Activated T-cell treated with anti-CD3 and anti-CD28 coated beads for 1 hour (primary cell): ENCODE measurements at places on chromosomes 6 and 20.

DNA sequence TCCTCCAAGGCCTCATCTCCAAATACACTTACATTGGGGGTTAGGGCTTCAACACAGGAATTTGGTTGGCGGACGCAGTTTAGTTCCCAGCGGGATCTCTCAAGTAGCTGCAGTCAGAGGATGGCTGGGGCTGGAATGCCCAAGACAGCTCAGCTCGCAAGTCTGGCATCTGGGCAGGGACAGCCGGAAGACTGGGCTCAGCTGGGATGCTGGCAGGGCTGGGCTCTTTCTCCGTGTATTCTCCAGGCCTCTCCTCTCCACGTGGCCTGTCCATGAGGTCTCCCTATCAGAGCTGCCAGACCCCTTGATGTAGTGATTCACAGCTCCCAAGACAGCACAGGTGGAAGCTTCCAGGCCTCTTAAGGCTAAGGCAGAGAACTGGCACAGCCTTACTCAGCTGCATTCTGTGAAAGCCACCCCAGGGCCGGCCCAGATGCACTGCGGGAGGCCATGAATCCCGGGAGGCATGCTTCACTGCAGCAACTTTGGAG, 5.0 kb downstream of the FGD2 start:
- no peak for DNase-seq

- no peak for DNase-seq
Measured at GRCh38 chr20:54195483-54196472, 12.1 kb upstream of the PFDN4 start.

GRCh38 chr6:32192608-32193039, at the start of gene GPSM3:
TSS of gene GPSM3 (minus strand) at chr6:32192643. CDS start at chr6:32192513, 130 bp downstream.
- peak; percentile 38 for DNase-seq

GRCh38 chr6:125173341-125174095, 19.9 kb downstream of the TPD52L1 start:
- no peak for DNase-seq

GRCh38 chr20:63568170-63568981, 5.7 kb downstream of the HELZ2 start:
- DNase-seq, result no peak

- no peak for DNase-seq
Measured at GRCh38 chr20:29743101-29743931, 1514.1 kb upstream of the DEFB115 start.

GRCh38 chr6:135831016-135831415, 20.5 kb upstream of the PDE7B start:
- DNase-seq, result no peak

GRCh38 chr20:1539816-1540419, 17.6 kb downstream of the SIRPD start:
- no peak for DNase-seq

GRCh38 chr6:53302678-53303360, 45.9 kb downstream of the ELOVL5 start:
- DNase-seq, result no peak

DNA sequence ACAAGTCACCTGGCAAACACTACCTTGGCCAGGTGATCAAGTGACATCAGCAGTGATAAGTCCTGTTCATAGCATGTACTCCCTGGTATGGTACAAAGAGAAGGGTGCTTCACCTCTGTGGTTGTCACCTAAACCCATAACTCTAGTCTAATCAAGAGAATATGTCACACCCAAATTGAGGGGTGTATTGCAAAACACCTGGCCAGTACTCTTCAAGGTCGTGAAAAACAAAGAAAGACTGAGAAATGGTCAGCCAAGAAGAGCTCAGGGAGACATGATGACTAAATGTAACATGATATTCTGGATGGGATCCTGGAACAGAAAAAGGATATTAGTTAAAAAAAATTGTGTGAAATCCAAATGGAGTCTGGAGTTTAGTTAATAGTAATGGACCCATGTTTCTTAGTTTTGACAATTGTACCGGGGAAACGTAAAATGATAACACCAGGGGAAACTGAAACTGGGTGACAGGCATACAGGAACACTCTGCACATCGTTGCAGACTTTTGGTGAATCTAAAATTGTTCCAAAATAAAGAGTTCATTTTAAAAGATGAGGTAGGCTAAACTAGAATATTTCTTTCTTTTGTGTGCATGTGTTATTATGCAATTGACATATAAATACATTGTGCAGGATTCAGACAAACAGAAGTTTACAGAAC, 262.0 kb downstream of the CDC5L start:
- DNase-seq, result no peak

DNA sequence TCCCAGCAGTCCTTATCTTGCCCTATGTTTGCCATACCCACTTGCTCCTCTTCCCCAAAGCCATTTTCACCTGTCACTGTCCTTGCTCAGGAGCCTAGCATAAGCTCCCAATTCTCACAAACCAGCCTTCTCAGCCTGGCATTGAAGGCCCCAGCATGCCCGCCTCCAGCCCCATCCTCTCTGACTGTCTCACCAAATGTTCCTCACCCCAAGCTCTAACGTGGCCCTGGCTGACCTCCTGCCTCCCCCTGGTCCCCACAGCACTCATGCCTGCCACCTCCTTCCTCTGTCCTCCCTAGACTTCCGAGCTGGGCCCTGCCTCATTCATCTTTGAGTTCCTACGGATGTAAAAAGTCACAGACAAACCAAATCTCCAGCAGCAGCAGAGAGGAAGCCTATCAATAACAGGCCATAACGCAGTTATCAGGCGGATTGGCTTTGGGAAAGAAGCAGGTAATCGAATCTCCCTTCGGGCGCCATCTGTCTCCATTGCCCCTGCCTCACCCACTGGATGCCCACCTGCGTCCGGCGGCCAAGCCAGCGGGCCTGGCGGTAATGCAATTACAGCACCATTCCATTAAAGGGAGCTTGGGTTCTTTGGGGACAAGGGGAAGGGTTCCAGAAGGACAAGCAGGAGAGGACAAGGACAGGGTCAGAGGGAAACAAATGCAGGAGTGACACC, 104.4 kb downstream of the MRPL14 start:
- DNase-seq, result no peak

DNA sequence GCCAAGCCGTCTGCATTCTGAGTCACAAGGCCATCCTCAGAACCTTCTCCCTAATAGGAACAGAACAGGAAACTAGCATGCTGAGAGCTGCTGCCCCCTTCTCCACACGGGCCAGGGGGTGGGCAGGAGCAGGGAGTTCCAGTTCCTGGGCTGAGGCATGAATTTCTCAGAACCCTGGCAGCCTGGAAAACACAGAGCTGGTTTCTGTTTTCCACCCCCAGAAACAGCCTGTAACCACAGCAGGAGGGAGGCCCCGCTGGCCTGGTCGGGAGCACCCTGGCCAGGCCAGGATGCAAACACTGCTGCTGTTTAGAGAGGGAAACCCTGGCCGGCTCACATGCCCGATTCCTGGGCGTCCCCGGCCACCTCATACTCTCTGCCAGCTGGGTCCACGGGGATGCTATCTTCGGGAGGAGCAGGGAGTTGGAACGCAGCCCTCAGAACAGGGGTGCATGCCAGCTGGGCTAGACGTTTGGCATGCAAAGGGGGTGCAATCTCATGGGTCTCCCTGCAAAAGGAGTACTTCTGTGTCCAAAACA, 130.1 kb downstream of the NFATC2 start:
- DNase-seq, result no peak

GRCh38 chr6:36616893-36617521, 22.8 kb downstream of the SRSF3 start:
- DNase-seq, result no peak

GRCh38 chr6:152462716-152463115, 174.4 kb downstream of the SYNE1 start:
- DNase-seq, result no peak

DNA sequence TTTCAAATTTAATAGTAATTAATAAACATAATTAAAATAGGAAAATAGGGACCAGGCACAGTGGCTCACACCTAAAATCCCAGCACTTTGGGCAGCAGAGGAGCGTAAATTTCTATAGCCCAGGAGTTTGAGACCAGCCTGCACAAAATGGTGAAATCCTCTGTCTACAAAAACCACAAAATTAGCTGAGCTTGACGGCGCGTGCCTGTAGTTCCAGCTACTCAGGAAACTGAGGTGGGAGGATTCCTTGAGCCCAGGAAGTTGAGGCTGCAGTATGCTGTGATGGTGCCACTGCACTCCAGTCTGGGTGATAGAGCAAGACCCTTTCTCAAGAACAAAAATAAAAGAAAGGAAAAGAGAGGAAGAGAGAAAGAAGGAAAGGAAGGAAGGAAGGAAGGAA, 1387.0 kb upstream of the ADGRB3 start:
- DNase-seq, result no peak

DNA sequence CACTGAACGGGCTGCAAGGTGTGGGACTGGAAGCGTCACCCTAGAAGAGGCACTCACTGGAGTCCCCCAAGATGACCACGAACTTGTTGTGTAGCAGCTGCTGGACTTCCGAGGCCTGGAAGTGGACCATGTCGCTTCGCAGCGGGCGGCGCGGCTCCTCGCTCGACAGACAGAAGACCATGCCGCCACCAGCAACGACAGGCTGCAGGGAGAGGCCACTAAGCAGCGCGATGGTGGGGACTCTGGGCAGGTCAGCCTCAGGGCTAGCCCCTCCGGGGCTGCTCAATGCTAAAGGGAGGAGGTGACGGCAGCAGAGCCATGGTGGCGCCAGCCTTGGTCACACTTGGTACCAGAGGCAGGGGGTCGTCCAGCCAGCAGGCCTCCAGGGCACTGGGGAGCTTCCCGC, 720 bp downstream of the PCED1A start:
- no peak for DNase-seq

GRCh38 chr6:19180348-19181072, 656.7 kb upstream of the ID4 start:
- no peak for DNase-seq

- no peak for DNase-seq
Measured at GRCh38 chr6:6796818-6797217, 208.3 kb downstream of the LY86 start.

DNA sequence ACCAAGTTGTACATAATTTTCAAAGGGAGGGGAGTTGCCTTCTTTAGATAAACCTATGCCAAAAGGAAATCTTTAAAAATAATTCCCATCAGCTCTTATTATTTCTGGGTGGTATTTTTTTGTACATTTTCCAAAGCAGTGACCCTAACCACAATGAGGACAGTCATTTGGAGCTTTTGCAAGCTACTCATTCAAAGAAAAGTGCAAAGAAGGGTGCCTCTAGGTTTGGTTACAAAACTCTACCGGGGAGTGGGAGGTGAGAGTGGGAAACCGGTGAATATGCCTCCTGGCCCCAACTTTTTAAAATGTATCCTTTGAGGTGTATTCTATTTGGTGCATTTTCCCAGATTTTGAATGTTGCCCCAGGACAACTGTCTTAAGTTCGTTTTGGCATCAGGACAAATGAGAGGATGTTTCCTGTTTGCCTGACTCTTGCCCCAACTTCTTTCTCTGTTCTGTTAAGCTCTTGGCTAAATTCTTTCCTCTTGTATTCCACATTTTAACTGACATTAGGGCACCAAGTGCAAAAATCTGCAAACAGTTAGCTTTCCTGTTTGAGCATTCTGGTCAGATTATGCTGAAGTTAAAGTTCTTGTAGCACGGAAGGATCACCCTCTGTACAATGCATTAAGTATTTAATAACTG, 78.9 kb downstream of the SLX4IP start:
- no peak for DNase-seq

- no peak for DNase-seq
Measured at GRCh38 chr20:3242172-3242692, 3.2 kb upstream of the SLC4A11 start.

GRCh38 chr6:42740725-42741124, 5.2 kb downstream of the TBCC start:
- no peak for DNase-seq

DNA sequence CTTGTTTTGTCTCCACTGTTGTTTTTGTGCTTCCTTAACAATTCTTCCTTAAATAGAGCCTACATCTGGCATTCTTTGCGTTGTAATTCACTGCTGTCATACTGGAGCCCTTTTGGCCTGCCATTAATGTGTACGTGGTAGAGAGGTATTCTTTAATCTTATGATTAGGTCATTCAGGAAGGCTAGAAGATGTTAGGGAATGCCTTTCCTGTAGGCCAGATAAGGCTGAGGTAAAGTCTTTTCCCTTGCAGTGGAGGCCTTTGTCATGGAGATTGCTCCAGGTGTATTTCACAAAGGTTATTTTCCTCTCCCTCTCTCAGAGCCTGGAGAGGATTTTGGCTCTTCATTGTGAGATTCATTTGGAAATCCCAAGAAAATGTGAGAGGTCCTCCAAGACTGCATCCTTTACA, 146.9 kb downstream of the FUT9 start:
- DNase-seq, result no peak

- DNase-seq, result no peak
Measured at GRCh38 chr6:166278579-166279392, 29.4 kb downstream of the PRR18 start.

GRCh38 chr20:36951979-36952738, 651 bp upstream of the SAMHD1 start:
- no peak for DNase-seq

- DNase-seq, result no peak
Measured at GRCh38 chr6:8462169-8462568, 26.8 kb upstream of the SLC35B3 start.
